M059J (cell line): ENCODE measurements at places on chromosomes 5 and 9. TPM values are rescaled to one million over a fixed set of nuclear protein-coding genes. Genes with fewer than 3 reads are reported as not detected.

Gene SLC28A3
- total RNA-seq, result 0.42 and 0.67 TPM in 2 replicates

Gene PWWP2A
- 15.7 and 19.7 TPM in 2 replicates for total RNA-seq

Gene SLC46A2
- total RNA-seq, result not detected in 2 replicates

Gene CXXC5
- 78.6 and 122 TPM in 2 replicates for total RNA-seq

Gene TMEM252
- not detected in 2 replicates for total RNA-seq

Gene FRMPD1
- not detected in 2 replicates for total RNA-seq
